Stimulated activated CD8-positive, alpha-beta memory T cell treated with anti-CD3 and anti-CD28 coated beads, Interleukin-7, amount 100 ng/mL, for 1 hour (primary cell): ENCODE measurements at places on chromosomes 6 and 20.

GRCh38 chr6:5085648-5086293 lies 630 bp downstream of the PPP1R3G start:
- no peak for DNase-seq

- no peak for DNase-seq
These were observed 90.4 kb downstream of the CD164 start for GRCh38 chr6:109291902-109292301.

DNA sequence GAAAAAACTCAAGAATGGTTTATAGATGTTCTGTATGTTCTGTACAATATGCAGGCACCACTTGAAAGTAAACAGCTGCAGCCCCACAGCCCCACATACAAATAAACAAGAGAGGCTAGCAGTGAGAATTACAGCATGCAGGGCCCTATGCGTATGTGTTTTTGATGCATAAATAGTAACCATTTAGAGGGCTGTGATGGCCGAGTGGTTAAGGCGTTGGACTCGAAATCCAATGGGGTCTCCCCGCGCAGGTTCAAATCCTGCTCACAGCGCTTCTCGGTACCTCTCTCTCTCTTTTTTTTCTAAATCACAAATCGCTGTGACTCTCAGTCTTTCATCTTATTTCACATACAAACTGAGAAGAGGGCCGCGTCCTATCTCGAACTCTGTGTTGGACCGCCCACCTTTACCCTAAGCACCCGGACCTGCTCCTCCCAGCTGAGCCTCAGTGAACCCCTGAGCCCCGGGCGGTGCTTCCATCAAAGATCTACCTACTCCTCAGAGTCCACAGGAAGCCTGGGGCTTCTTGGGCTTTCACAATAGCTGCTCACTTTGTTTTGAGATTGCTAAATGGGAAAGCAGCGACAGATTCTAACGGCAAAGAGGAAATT lies 37.7 kb upstream of the PRSS16 start:
- no peak for DNase-seq

DNA sequence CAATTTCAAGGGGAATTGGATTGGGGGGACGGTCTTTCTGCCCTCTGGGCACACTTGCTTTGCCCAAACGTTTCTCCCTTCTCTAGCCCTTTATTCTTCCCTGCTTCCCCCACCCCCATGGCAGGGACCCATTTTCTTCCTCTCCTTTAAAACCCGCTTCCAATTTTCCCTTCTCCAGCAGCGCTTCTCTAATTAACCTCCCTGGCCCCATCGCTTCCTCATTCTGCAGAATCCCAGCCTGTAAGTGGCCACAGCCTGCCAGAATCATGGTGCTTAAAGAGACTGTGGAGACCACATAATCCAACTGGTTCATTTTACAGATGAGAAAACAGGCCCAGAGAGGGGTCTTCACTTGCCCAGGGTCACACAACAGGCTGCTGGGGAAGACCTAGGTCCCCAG lies 61.4 kb downstream of the CPNE5 start:
- no peak for DNase-seq

DNA sequence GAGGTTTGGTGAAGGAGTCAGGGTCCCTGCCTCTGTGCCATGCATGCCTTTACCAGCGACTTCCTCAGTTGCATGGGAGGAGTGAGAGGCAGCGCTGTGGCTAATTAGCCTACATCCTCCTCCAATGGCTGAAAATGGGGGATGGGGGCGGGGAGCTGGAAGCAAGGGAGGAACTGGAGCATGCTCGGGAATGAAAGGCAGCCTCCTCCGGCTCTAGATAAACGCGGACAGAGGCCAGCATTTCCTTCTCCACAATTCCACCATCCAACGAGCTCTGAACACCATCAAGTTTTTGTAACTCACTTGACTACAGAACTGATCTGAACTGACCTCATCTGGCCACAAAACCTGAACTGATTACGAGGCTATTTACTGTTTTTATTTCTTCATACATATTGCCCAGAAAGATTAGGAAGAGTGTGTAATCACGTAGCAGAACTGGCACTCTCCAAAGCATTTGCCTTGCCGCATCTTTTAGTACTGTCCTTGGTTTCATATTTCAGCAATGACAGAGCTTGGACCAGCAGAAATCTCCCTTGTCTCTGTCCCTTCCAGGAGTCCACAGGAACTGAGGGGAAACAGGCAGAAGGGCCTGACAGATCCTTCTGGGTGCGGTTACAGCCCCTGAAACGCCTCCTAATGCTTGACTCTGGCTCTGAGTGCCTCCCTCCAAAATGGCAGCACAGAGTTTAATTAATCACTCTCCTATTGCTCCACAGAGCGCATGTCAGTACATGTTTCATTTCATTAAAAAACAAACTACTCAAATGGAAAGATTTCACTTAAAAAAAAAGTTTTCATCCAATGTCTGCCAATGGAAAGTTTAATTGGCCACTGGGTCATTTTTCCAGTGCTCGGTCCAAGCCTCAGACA lies 58.2 kb upstream of the TRAF3IP2 start:
- no peak for DNase-seq

GRCh38 chr6:1516742-1517520 lies 92.8 kb upstream of the FOXC1 start:
- DNase-seq = no peak

- DNase-seq = peak; percentile 24
These were observed 22.2 kb upstream of the ZBTB2 start for GRCh38 chr6:151413372-151414145.

DNA sequence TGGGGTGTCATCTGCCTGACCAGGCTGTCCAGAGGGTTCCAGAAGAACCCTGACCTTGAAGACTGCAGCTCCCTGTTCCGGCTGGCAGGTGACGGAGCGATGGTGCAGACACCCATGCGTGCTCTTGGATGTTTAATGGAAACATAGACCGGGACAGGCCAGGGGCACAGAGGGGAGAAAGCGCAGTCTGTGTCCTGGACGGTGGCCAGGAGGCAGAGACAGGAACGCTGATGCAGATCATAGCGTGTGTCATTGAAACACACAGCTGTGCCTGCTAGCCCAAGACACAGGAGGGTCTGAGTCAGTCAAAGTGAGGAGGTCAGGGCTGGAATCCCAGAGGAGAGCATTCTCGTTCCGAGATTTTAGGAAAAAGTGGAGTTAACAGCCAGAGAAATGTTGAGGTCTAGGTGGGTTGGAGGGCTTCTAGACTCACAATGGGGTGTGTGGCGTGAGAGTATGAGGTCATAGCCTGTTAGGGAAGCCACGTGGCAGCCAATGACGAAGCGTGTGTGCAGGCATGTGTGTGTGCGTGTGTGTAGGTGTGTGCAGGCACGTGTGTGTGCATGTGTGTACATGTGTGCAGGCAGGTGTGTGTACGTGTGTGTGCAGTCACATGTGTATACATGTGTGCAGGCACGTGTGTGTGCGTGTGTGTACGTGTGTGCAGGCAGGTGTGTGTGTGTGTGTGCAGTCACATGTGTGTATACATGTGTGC lies 167.0 kb downstream of the ERMARD start:
- no peak for DNase-seq

- no peak for DNase-seq
These were observed 96.6 kb upstream of the SUPT3H start for GRCh38 chr6:45474376-45474775.

GRCh38 chr20:37526839-37527637 lies 638 bp downstream of the BLCAP start:
- no peak for DNase-seq

DNA sequence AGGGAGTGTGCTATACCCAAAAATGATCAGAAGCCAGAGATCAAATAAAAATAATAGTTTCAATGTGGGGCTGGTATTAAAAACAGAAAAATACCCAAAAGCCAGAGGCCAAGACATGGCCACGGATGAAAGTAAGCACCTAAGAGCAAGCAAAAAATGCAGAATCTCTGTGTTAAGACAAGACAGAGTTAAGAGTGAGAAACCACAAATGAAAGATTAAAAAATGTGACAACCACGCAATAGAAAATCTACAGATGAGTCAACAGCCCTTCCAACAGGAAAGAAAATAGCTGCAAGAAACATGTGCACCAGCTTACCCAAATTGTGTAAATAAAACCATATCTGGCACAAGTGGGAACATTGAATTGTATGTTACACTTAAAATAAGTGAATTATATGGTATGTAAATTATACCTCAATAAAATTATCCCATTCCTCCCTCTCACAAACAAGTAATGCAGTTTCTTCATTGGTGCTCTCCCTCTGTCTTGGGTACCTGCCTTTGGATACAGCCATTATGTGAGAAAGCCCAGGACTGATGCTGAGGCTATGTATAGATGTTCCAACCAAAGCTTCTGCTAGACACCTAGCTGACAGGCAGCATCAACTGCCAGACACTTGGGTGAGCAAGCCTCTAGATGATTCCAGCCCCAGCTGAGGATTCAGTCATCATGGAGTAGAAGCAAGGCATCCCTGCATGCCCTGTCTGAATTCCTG lies 55.3 kb upstream of the UFL1 start:
- no peak for DNase-seq

- DNase-seq = no peak
These were observed 20.8 kb downstream of the RALGAPA2 start for GRCh38 chr20:20691477-20692235.

DNA sequence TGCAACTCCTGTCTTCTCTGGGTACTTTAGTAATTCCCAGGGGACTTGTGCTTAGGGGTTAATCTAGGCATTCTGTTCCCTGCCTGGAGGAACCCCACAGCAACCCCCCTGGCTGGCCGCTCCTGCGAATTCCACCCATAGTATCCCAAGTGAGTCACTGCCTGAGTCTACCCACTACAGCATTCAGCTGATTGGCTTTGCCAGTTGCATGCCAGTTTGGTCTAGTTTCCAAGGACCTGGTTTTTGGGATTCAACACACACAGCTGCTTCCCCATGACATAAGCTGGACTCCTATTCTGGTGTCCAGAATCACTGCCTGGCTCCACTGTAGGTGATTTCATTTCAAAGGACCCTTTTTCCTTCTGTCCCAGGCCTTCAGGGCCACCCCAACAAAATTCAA lies 40.3 kb downstream of the PLCG1 start:
- no peak for DNase-seq
